HuH-7 (cell line): ENCODE measurements at places on chromosomes 7 and 10.

DNA sequence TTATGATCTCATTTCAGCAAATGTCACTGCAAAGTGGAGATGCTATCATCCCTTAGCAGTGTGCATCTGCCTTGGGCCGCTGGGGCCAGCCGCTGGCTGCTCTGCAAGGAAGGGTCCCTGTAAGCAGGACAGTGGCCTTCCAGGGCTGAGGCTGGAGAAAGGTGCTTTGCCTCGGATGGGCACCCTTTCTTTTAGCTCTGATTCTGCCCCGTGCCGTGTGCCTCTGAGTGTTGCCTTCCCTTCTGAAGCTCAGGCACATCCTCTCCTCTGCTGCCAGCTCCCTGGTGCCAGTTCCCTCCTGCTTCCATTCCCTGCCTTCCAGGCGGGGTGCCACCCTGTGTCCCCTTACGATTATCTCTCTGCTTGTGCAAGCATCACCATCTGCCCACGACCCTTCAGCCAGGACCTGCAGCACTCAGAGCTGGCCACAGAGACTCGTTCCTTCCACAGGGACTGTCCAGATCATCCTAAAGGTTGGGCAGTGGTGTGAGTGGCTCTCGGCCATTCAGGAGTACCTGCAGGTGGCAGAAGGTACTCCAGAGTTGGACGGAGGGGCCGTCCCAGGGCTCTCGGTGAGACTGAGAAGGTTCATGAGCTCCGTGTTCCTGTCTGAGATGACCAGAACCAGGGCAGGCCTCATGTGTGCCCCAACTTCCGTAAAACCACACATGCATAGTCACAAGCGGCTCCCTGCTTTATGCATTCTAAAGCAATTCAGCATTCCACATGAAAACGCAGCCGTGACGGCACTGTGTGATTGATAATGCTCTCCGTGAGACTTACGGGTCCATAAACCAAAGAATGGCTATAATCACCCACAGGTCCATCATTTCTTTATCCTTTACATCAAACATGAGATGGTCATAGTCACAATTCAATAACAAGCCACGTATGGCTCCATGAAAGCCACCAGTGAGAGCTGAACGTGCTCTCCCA is 371.4 kb downstream of the DNAJB6 start:
- DNase-seq: no peak

GRCh38 chr10:95268438-95268837 is 22.4 kb downstream of the PDLIM1 start:
- DNase-seq: no peak

DNA sequence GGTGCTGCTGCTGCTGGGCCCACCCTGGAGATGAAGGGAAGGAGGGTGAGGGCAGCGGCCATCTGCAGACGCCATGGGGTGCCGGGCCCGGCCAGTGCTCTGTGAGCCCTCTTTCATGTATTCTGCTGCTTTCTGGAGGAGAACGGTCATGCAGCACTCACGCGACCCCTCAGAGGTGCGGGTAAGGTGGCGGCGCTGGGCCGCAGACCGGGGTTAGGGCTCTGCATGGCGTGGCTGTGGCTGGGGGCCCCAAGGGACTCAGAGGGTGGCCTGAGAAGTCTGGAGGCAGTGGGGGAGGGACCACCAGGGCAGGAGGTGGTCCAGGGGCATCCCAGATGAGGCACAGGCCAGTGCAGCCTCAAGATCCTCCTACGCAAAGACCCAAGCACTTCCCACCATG is 275.5 kb downstream of the ELFN1 start:
- no peak for DNase-seq

DNA sequence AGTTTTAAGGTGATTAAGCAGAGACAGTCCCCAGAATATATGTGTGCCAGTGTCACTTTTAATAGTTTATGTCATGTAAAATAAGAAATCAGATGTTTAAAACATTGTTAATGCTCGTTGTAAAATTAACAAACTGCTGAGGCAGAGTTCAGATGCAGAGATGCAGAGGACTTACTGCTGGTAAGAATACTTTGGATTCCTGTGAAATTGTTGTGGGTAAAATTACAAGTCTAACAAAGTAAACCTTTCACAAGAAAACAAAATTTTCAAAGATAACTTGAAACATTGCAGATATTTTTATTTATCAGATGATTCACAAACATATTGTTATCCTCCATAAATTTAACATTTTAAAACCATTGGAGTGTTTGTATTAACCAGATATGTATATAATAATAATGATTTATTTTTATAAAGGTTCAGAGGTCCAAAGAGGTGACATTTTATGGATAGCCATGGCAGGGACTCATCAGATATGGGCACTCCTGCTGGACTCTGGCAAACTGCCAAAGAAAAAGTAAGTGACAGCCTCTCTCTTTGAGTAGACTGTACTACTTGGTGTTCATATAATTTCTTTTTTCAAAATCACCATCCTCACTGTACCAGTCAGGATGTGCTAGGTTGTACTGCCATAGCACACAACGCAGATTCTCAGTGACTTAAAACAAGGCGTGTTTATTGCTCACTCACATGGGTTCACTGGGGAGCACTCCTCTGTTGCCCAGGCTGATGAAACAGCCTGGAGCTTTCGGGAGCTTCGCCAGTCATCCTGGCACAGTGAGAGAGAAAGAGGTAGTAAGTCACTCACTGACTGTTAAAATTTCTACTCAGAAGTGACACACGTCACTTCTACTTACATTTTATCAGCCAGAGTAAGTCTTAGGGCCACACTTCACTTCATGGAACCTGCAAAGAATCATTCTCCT is 43.5 kb downstream of the NHLRC2 start:
- DNase-seq: no peak

DNA sequence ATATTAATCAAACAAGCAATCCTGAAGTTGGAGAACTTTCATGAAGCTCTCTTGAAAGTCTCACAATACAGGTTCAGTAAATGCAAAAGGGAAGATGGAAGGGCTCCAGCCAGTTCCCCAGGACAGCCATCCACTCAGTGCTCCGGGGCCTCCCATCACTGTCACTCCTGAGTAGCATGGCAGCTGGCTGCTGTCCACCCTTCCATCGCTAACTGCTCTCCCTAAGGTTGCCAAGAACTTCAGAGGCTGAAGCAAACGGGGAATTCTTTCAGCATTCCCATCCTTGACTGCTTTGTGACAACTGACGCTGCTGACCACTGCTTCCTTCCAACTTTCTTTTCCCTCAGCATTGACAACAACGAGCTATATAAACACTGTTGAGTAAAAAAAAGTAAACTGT is 69.1 kb downstream of the VPS41 start:
- DNase-seq: no peak

- no peak for DNase-seq
Measured at GRCh38 chr10:62443866-62444265, 69.7 kb downstream of the ZNF365 start.

- DNase-seq: no peak
Measured at GRCh38 chr10:79126351-79127080, 57.8 kb downstream of the ZMIZ1 start.

DNA sequence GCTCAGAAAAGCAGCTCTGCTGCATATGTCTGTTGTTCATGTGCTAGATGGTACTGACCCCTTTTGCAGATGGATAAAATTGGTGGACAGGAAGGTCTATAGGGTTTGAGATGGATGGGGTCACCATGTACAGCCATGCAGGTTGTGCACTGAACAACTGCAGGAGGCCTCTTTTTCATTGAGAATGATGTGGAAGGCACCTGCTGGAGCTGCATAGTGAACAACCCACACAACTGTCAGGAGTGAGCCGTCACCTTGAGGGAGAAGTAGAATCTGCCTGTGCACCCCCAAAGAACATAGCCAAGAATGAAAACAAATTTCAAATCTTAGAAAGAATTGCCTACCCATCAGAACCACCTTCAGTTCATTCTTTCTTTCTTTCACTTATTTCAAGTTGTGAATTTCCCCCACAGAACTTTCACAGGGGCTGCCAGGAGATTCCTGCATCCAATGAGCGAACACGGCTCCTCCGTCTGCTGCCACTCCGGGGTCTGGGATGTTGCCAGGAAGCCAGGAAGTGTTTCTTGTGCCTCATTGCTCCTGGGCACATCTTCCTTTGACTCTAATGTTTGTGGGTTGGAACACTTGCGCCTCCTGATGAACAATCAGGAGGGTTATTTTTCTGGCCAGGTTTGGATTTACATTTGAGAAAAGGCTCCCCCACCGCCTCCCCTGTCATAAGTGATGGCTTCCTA is 53.7 kb upstream of the DOCK1 start:
- DNase-seq: no peak

GRCh38 chr10:89100680-89101079 is 106.4 kb downstream of the CH25H start:
- no peak for DNase-seq

- no peak for DNase-seq
Measured at GRCh38 chr7:87561102-87561501, 39.6 kb downstream of the ABCB1 start.

DNA sequence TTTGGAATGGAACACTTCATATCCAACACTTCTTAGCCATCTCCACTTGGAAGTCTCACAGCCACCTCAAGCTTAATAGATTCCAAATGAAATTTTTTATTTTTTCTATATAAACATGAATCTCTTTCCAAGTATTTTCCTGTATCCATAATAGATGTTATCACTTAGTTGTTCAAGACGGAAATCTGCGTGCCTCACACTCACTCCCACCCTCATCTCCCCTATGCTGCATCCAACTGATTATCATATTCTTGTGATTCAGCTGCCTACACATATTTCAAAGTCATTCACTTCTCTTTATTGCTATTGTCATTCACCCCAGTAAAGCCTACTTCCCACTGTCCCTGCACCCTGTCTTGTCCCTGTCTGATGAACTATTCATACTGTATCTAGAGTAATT is 70.2 kb upstream of the MKX start:
- DNase-seq: no peak

DNA sequence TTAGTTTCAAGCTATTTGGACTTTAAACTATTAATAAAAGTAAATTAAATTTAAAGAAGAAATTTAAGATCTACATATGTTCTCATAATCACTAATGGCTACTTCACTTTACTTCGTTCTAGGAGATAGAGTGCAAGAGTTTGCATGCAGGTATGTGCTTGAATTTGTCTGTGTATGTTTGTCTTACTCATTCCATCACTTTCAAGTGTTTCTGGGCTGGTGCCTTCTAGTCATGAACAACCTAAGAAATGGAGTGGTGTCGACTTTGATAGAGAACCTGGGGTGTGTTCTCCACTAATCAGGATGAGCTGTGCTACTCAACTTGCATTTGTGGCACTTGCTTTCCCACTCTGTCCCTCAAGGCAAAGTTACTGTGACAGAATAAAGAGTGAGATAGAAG is 169.9 kb downstream of the KCND2 start:
- DNase-seq: no peak

- DNase-seq: no peak
Measured at GRCh38 chr10:86685893-86686632, 17.8 kb downstream of the LDB3 start.

DNA sequence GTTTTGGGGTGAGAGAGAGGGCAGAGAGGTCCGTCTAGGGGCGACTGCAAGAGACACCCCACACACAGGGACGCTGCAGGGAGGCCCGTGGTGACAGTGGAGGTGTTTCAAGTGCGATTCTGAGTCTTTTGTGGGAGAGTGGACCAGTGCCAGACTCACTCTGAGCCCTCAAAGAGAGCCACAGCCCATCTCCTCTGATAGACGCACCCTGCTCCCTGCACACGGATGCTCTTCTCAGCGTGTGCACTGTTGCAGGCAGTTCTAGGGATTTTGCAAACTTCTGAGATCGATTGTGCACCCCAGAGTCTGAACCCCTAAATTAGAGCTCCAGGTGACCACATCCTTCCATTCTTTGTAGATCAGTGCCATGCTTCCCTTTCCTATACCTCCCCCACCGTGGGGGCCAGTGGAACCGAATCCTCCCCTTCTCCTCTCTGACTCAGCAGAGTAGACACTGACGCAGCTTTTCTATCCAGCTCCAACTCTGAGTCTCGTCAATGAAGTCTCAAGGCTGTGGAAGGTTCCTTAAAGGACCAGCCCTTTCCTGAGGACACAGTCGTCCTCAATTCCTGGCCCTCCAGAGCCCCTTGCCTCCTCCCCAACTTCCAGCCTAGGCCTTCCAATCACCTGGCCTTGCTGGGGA is 83.8 kb downstream of the TMEM130 start:
- DNase-seq: no peak

DNA sequence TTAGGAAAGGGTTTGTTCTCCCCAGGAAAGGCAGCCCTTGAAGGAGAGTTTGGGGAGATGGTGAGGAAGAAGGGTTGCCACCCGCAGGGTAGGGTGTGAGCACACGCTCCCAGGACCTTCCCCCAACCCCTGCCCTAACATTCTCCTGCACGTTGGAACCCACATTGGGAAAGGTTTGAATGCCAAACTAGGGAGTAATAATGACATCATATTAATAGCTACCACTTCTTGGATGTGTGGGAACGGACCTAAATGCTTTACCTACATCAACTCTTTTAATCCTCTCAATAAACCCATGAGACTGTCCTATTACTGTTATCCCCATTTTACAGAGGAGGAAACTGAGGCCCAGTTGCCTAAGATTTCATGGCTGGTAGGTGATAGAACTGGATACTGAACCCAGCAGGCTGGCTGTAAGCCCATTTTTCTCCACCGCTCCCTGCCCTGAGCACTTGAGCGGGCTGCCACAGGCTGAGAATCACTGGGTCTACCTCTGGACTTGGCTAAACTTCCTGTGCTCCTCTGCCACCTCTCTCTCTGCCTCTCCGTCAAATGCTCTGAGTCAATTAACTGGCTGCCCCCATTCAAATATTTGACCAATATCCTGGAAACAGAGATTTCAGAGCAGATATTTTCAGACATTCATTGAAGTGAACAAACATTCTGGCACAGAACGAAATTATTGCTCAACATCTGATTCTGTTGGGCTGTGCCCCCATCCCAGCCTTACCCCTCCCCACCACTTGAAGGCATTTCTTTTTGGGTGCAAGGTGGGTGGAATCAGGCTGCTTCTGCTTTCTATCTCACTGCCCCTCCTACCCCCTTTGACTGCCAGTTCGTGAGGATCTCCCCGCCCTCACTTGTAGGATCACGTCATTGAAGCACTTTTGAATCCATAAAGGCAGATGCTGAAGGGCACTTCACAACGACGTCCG is 129.7 kb downstream of the C10orf105 start:
- DNase-seq: no peak

GRCh38 chr10:26792758-26793495 is 67.8 kb downstream of the ABI1 start:
- DNase-seq: no peak

DNA sequence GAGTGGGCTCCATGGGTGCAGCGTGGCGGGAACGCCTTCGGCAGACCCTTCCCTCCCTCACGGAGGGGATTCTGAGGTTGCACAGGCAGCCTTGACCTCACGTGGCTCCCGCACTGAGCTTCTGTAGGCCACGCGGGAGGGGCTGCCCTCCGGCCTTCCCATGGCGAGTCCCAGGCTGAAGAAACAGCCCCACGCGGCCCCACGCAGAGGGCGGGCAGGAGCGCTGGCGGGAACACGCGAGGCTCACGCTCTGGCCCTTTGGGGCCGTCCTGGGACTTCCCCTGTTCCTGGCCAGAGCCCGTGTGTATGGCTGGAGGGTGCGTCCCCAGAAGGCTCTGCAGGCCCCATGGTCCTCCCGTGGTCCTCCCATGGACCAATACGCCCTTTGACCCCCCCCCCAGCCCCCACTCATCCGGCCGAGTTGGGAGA is 21.7 kb upstream of the NKX6-2 start:
- no peak for DNase-seq
